ENCODE measurements at places on chromosomes 6 and 20.
A peak's percentile ranks its signal among the peaks of the same experiment; 100 is the strongest.

DNA sequence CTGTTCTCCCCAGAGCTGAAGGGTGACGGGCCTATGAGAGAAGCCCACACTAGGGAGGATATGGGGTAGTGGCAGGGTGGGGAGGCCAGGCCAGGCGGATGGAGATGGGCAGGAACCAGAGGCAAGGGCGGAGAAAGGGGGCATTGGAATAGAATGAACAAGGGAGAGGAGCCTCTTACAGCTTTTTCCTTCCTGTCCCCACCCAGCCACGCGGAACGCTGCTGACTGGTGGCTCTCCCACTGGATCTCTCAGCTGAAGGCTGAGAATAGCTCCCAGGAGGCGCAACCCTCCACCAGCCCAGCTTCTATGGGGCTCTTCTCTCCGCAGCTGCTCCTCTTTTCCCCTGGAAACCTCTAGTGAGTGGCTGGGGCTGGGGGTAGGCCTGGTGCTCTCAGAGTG lies 10.8 kb downstream of the DLK2 start:
- DNase-seq = no peak

GRCh38 chr6:114144887-114145851 lies 174.2 kb upstream of the HDAC2 start:
- DNase-seq = no peak

DNA sequence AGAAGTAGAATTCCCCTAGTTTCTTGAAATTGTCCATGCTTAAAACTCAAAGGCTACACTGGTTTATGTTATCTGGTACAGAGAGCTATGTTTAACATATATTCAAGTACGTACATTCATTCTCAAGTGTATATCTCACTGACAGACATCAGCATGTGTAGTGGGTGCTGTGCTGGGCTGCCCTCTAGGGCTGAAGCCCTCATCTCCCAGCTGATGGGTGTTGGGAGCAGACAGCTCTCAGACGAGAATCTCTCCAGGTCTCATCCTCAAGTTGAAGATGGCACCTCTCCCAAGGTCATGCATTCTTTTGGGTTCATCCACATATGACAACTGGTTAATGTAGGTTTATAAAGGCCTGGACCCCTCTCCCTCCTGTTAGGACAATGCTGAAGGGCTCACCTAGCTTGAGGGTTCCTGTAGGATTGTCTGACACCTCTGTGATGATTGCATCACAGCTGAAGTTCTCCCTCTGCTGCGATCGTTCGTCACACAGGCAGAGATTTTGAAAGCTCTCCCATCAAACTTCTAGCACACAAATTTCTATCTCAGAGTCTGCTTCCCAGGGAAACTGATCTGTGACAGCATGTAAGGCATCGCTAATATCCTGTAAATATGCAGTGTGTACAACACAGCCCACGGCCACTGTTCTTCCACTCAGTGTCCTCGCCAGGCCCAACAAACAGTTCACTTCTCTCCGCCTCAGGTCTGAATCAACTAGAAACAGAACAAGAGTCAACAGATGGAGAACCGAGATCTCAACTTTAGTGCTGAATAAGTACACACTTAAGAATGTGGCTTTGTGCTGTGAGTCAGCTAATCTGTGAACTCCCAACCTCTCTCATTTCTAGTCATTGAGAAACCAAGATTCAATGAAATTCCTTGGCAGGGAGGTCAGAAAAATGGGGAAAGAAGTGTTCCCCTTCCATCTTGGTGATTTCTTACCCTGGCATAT lies 43.2 kb downstream of the PREP start:
- DNase-seq = no peak

DNA sequence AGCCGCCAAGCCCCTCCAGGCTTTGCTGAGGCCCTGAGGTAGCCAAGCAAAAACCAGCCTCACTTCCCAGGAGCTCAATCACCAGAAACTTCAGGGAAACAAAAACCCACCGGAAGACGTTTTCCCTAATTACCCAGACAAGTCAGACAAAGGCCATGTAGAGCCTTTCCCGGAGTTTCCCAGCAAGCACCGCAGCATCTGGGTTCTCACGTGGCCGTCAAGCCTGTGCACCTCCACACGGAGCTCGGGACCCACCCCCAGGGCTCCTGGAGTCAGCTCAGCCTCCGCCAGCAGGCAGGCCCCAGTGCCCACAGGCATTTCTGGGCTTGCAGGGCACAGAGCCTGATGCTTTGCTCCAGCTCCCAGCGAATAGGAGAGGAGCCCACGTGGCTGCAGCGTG lies 10.1 kb upstream of the MRGBP start:
- DNase-seq = no peak

GRCh38 chr6:34080357-34080756 lies 65.5 kb downstream of the GRM4 start:
- no peak for DNase-seq

DNA sequence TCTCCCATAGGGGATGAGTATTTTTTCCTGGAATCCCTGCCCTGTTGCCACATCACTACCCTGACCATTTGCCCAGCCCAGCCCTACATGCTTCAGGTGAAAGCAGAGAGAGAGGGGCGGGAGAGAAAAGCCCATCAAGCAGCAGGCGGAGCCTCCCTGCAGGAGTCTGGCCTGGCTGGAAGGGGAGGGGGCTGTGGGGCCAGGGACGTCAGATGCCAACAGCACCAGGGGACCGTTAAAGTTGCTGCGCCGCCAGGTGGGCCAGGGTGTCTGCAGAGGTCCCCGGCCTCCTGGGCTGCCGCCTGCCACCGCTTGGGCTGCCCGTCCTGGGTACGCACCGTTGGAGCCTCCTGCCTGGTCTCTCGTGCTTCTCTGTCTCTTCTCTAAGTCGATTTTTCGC lies 757 bp upstream of the R3HDML start:
- DNase-seq = no peak

GRCh38 chr6:16623731-16624130 lies 137.5 kb downstream of the ATXN1 start:
- no peak for DNase-seq

GRCh38 chr20:11676630-11677287 lies 240.9 kb upstream of the BTBD3 start:
- DNase-seq = peak; percentile 48

GRCh38 chr6:22112461-22112860 lies 184.4 kb downstream of the PRL start:
- DNase-seq = no peak

DNA sequence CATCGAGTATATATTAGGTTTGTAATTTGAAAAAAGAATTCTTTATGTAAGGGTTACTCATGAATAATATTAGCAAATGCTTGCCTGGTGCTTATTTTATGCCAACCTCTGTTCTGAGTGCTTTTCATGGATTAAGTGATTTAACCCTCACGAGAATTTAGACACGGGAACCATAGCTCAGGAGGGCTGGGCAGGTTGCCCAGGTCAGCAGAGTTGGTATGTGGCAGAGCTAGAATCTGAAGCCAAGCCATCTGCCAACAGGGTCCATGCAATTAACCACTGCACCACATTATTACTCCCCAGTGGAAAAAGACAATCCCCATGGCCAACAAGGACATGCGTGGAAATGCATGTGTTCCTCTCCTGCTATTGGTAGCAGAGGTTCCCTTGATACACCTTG lies 345.6 kb downstream of the CDC5L start:
- no peak for DNase-seq
